Stimulated activated CD4-positive, alpha-beta T cell treated with anti-CD3 and anti-CD28 coated beads, TNF-alpha, amount 100 ng/mL, for 48 hours (primary cell): ENCODE measurements at places on chromosomes 2 and 18.

GRCh38 chr2:48528431-48528830, 1.5 kb upstream of the STON1 start:
- no peak for DNase-seq

DNA sequence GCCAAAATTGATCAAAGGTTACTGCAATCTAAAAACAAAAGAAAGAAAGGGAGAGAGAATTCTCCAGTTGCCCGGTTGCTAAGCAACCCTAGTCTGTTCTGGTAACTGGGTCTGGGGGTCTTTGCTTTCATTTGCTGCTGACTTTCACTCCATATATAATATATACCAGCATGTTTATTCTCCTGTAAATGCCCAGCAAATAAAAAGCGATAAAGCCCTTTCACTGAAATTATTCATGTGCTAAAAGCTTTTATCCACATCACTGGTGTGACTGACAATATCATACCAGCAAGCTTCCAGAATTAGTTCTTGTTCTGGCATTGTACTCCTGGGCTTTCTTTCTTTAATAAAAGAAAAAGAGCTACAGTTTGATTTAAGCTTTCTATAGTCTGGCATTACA, 75.5 kb upstream of the ST8SIA3 start:
- DNase-seq, result no peak

GRCh38 chr2:75564026-75564688, 3.4 kb upstream of the EVA1A start:
- DNase-seq, result no peak

GRCh38 chr2:9463698-9464034, 10.7 kb upstream of the IAH1 start:
- DNase-seq, result no peak

DNA sequence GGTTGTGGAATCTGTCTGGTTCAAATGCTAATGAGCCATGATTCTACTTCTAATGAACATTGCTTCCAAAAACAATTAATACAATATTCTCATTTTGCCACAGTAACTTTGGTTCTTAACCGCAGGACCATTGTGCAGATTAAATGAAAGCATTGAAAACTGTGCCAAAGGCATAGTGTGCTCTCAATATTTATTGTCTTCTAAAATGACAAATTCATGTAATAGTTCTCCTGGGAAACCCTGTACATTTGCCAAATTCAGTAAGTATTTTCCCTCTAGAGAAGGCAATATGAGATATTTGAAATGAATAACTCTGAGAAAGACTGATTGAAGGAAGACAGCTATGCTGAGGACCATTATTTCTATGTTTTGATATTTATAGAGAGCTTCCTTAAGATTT, 246.3 kb downstream of the CCDC102B start:
- no peak for DNase-seq

DNA sequence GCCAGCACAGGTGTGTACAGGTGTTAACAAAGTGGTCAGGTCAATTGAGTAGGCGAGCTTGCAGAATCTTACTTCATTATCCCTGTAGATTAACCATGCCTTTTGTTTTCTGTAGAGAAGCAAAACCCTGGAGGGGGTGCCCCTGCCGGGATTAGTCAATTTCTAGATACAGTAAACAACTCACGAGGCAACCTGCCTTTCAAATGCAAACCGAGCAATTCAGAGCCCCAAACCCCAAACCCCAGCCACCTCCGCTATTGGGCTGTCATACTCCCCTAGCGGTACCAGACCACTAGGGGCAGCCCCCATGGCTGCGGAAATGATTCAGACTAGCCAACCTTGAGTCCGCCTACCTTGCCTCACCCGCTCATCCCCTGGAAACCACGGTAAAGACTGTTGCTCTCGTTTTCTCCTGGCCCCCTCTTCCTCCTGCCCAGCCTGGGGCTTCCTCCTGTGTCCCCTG, 61.4 kb upstream of the KIF5C start:
- peak; percentile 61 for DNase-seq

DNA sequence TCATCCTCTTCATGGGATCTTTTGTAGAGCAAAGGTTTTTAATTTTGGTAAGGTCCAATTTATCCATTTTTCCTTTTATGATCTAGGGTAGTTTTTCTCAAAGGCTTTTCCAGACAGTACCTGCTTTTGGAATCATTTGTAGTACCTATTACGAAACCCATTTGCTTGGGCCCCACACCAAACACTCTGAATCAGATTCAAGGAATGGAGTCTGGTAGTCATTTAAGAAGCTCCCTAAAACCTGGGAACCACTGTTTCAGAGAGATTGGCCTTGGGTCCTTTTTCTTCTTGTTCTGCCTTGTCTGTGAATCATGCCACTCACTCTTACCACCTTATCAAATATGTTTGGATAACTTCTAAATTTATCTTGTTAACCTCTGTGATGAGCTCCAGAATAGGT, 40.3 kb downstream of the OSBPL6 start:
- no peak for DNase-seq

DNA sequence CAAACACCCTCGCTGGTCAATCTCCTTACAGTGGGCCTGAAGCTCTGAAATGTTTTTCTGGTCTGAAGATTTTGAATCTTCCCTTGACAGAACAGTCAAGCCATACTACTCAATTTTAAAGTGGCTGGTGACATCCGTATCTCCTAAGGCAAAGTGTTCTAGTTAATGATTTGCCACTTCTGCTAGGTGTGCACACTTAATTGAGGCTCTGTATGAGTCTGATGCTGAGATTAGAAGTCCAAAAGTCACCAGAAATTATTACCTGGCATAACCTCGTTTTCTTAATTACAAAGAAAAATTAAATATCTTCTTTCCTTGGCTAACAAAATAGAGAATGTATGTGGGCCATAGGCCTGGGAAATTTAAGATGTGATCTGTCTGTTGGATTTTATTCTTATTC, 104.1 kb downstream of the DPP10 start:
- DNase-seq, result no peak

GRCh38 chr18:48891721-48892120, 59.0 kb downstream of the SMAD7 start:
- no peak for DNase-seq

GRCh38 chr18:51279367-51279984, 82.0 kb upstream of the MEX3C start:
- DNase-seq, result no peak

GRCh38 chr2:204860274-204860673, 315.0 kb downstream of the PARD3B start:
- no peak for DNase-seq

DNA sequence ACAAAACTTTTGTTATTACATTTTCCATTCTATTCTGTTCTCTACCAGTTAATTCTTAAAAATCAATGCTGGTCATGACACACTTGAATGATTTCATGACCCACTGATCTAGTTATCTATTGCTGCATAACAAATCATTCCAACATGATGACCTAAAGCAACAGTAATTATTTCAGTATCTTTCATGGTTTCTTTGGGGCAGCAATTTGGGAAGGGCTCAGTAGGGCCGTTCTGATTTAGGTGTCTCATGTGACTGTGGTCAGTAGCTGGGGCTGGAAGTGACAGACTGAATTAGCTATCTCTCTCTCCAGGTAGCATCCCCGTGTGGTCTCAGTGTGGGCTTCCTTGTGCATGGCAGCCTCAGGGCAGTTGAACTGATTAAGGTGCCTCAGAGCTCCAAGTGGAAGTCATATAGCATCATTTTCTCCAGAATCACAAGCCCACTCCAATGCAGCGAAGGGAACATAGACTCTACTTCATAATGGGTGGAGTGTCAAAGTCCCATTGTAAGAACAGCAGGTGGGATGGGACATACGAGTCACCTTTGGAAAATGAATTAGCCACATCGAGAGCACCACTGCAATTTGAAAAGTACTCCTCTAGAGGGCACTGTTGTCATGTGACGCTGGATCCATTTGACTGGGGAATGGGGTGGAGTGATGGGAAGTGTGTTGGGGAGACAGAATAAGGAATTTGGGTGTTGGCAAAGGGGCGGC, 39.1 kb upstream of the FAM136A start:
- peak; percentile 6 for DNase-seq

DNA sequence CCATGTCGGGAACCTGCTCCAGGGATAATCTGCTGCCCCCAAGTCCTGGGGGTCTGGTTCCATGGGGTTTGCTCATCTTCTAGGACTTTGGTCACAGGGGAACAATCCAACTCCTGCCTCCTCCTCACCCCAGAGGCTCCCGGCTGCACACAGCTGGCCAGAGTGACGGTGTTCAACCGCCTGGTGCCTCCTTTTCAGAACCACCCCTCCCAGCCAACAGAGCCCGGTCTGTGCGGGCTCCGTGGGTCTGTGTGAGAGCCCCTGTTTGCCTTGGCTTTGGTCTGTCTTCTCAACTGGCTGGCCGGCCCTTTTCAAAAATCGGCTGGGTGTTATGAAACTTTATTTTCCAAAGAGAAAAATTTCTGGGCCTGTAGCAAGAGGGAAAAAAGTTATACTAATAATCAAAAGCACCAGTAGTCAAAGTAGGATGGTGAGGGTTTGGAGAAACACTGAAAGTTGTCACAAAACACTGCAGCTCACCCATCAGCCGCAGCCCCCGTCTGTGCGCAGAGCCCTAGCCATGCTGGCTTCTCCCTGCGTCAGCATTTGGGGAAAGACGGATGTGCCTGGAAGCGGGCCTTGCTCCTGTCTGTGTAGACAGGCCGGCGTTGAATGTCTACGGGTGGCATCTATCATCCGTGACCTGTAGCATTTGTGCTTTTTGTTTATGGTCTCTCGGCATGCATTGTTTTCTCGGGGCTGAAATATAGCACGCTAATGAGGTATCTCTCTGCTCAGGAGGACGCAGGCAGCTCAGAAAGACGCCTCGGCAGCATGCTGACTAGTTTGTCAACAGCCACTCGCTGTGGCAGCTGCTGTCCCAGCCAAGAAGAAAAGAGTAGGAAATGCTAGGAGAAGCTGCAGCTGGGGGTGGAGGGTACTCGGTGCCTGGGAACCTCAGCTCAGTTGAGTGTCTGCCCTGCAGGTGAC, 138.6 kb downstream of the GLI2 start:
- DNase-seq, result no peak
